GM23248 (cell line): ENCODE measurements at places on chromosomes 1 and 21. TPM values are rescaled to one million over a fixed set of nuclear protein-coding genes. Genes with fewer than 3 reads are reported as not detected.

KIAA1614 gene
- total RNA-seq = 8.6 and 11.7 TPM in 2 replicates

MX2 gene
- 0.54 and 2.8 TPM in 2 replicates for total RNA-seq

IL22RA1 gene
- not detected in 2 replicates for total RNA-seq

MAP3K7CL gene
- 14.8 and 18.5 TPM in 2 replicates for total RNA-seq

CYP4Z1 gene
- not detected in 2 replicates for total RNA-seq

AGBL4 gene
- total RNA-seq = not detected in 2 replicates

LIN28A gene
- total RNA-seq = not detected in 2 replicates

UBQLN4 gene
- 18.4 and 19.0 TPM in 2 replicates for total RNA-seq

SPTA1 gene
- not detected in 2 replicates for total RNA-seq

PEX19 gene
- total RNA-seq = 48.4 and 52.4 TPM in 2 replicates

PDC gene
- 0.63 TPM in 1 of 2 replicates, not detected in the other for total RNA-seq
